ENCODE measurements at places on chromosomes 12 and 14.
A peak's percentile ranks its signal among the peaks of the same experiment; 100 is the strongest.

GRCh38 chr14:102481791-102482238 is 27.8 kb downstream of the ANKRD9 start:
- no peak for DNase-seq

GRCh38 chr14:64879635-64880220 is at the start of gene SPTB:
TSS of gene SPTB (minus strand) at chr14:64879907. CDS start at chr14:64823094, 56,813 bp downstream.
- DNase-seq = peak; percentile 70

GRCh38 chr14:61647704-61648103 is 47.6 kb upstream of the HIF1A start:
- no peak for DNase-seq

DNA sequence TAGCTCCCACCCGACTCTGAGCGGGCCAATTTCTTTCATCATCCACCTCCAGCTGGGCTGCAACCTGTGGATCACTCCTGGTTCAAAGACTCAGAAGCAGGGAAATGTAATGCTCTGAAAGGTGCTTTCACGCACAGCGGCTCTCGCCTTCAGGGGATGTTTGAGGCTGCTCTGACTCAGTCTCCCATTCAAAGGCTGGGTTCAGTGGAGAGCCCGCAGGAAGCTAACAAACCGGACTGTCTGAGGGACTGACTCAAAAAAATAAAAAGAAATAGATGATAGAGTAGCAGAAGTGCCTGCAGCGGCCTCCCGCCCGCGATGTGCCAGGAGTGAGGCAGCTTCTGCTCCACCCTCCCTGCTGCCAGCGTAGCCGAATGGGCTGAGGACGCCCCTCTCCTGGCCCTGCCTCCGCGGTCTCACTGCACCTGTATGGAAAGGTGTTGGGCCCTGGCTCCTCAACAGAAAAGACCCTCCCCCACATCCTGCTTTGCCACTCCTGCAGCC is 98.0 kb downstream of the GCH1 start:
- no peak for DNase-seq

GRCh38 chr12:113815031-113815430 is 151.1 kb downstream of the RBM19 start:
- DNase-seq = no peak

DNA sequence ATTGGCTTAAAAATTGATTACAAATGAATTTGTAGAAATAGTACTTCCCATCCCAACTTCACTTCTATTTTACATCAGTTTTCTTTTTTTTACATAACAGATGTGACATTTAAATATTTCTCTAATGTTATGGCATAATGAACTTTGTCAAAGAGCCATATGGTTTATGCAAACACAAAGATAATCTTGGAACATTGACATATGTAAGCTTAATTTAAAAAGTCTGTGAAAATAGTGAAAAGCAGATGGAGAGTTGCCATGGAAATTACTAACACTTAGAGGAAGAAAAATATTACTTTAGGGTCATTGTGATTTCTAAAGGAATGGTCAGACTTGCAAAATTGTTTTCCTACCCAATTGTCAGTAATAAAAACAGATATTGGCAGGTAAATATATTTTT is 232.4 kb downstream of the AEBP2 start:
- no peak for DNase-seq

Data from activated naive CD4-positive, alpha-beta T cell treated with Interleukin-2 at 50 U/mL for 16 hours (primary cell).